ENCODE measurements at places on chromosomes 7 and 10.

DNA sequence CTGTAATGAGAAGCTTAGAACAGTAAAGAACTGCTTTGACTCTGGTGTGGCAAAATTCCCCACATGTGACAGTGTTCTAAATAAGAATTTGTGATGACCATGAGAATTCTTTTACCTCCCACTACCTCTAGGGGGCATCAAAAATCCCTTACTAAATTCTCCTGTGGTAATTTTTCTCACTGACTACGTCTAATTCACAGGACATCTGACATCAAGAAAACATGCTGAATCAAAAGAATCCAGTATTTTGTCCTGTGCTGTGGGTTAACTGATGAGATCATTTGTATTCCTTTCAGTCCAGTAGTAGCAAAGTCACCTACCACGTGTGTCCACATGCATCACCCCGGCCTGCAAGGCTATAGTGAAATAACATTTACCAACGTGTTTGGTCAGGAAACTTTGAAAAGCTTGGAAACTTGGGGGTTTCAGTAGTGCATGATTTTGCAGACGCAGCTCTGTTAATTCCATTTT lies 103.8 kb downstream of the ATE1 start:
- peak; percentile 58 for DNase-seq

GRCh38 chr10:111098679-111099437 lies 22.0 kb downstream of the ADRA2A start:
- peak; percentile 4 for DNase-seq

DNA sequence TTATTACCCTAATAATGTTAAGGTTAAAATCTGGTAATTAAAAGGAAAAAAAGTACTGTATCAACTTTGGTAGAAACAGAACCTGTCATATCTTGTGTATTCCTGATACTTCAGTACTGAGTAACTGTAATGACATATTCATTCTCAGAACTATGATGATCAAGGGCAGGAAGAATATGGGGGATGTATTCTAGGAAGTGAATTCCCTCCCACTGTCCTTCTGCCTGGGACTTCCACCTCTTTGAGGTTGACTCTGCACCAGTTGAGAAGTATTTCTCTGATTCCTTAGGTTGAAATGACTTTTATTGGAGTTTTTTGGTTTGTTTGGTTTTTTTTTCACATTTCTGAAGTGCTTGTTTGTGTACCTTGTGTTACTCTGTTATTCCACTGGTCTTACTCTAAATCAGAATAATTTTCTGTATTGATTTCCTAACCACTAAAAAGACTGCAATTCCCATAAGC lies 36.9 kb downstream of the WASL start:
- DNase-seq, result no peak

DNA sequence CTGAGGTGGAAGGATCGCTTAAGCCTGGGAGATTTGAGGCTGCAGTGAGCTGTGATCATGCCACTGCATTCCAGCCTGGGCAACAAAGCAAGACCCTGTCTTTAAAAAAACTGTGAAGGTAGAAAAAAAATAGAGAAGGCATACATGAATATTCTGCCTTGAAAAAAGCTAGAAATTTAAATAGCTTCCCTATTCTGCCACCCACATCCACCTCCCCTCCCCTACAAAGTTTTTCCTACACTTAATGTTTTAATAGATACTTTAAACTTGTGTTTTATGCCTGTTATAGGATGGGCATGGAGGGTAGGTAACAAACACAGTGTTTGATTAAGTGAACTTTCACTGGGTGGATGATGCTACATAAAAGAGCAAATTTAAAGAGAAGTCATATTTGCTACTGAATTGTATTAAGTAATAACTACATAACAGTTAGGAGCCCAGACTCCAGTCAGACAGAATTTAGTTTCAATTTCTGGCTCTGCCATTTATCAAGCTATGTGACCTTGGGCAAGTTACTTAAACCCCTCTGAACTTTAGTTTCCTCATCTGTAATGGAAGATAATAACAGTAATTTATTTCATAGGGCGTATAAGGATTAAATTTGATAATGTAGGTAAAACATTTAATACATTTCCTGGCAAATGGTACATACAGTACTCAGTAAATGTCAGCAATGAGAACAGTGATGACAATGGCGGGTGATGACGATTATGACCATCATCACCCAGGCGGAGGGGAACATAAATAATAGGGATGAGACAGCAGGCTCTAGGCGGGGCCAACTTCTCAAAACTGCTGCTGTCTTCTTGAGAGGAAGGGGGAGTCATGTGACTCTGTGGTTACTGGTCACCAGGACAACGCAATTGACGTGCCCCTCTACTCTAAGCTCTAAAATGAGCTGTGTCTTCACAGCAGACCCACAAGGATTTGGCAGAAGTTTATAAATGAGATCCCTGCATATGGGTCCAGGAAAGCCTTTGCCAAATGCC lies 15.8 kb downstream of the DNMBP start:
- DNase-seq, result peak; percentile 91

- DNase-seq, result peak; percentile 70
Measured at GRCh38 chr7:43076189-43076605, 36.2 kb upstream of the HECW1 start.

Measured in fibroblast of skin of back (primary cell).